RPMI8226 (cell line): ENCODE measurements at places on chromosomes 3 and 15.

DNA sequence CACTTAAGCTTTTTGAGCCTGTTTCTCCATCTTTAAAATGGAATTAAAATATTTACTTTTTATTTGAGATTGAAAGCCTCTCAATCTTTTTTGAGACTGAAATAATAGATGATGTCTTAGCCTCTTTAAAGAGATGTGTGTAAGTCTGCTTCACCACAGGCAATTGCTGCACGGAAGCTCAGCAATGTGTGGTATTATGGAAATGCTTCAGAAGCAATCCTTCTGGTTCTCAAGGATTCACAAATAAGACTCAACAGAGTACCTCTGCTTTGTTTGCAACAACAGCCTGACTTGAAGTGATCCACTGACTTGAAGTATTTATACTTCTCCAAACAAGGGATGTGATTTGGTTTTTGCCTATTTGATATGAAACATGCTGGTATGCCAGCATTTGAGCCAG lies 332.0 kb upstream of the RASGRP1 start:
- no peak for DNase-seq

- no peak for DNase-seq
Observed at GRCh38 chr3:127541320-127541719, 49.2 kb downstream of the TPRA1 start.

GRCh38 chr3:60086811-60087210 lies 1037.0 kb upstream of the CFAP20DC start:
- no peak for DNase-seq

DNA sequence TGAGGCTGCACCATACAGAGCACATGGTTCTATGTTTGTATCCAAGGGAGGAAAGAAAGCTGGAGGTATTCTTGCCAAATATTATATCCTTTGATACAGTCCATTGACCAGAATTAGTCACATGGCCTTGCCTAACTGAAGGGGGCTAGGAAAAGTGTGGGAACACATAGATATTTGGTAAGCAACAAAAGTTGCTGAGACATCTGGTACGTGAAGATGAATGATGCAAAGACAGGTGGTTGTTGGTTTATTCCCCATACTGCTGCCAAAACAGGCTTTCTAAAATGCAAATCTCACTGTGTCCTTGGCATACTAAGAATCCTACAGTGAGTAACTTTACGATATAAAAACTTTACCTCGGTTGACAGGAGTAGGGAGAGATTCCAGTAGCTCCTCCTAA lies 162.2 kb downstream of the VGLL3 start:
- no peak for DNase-seq

- DNase-seq, result peak; percentile 30
Observed at GRCh38 chr15:100335335-100335999, 6.3 kb downstream of the ADAMTS17 start.

- no peak for DNase-seq
Observed at GRCh38 chr15:101255051-101255395, 3.2 kb upstream of the CHSY1 start.

- peak; percentile 71 for DNase-seq
Observed at GRCh38 chr3:12138044-12138443, 20.7 kb downstream of the TIMP4 start.

DNA sequence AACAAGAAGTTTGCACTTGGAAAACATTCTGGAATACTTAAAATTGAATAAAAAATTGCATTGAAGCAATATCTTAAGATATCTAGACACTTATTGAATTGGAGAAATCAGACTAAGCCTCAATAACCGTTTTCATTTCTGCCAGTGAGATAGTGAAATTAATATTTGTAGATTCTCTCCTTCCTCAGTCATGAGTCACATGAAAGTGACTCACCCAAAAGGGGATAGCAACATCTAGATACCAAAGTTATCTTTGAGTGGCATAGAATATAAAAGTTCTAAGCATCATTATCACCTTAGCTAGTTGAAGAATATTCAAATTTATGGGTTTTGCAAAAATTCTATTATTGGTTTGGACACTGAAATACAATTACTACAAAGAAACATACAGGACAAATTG lies 614.8 kb upstream of the ZNF717 start:
- no peak for DNase-seq

DNA sequence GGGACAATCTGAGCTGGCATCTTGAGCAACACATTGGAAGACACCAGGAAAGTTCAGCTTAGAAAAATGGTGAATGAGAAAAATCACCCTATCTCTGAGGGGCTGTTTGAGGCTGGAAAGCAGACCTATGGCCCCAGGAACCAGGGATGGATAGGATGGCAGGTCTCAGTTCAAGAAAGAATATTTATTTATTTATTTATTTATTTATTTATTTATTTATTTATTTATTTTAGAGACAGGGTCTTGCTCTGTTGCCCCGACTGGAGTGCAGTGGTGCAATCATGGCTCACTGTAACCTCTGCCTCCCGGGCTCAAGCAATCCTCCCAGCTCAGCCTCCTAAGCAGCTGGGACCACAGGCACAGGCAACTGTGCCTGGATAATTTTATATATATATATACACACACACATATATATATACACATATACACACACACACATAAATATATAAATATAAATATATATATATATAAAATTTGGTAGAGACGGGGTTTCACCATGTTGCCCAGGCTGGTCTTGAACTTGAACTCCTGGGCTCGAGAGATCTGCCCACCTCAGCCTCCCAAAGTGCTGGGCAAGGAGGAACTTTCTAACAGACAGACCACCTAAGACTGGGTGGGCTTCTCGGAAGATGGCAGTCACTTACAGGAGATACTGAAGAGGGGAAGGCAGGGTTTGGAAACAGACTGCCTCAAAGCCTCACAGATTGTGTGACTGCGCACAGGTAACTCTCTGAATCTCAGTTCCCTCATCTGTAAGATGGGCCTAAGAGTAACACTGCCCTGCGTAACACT lies 29.7 kb downstream of the CCDC13 start:
- no peak for DNase-seq

DNA sequence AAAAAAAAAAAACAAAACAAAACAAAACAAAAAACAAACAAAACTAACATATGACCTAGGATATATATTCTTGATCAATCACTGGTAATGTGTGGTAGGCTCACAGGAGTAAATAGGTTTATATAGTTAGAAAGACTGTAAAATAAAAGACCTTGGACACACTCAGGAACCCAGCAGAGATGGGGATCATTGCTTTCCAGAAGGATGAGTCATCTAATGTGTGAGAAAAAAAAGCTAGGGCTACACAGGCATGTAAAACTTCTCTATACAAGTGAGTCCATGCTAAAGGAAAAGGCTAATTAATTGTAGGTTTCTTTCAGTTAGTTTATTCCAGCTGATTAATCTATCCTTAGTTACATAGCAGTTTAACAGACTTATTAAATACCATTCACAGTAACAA lies 710.3 kb upstream of the ARPP21 start:
- no peak for DNase-seq

DNA sequence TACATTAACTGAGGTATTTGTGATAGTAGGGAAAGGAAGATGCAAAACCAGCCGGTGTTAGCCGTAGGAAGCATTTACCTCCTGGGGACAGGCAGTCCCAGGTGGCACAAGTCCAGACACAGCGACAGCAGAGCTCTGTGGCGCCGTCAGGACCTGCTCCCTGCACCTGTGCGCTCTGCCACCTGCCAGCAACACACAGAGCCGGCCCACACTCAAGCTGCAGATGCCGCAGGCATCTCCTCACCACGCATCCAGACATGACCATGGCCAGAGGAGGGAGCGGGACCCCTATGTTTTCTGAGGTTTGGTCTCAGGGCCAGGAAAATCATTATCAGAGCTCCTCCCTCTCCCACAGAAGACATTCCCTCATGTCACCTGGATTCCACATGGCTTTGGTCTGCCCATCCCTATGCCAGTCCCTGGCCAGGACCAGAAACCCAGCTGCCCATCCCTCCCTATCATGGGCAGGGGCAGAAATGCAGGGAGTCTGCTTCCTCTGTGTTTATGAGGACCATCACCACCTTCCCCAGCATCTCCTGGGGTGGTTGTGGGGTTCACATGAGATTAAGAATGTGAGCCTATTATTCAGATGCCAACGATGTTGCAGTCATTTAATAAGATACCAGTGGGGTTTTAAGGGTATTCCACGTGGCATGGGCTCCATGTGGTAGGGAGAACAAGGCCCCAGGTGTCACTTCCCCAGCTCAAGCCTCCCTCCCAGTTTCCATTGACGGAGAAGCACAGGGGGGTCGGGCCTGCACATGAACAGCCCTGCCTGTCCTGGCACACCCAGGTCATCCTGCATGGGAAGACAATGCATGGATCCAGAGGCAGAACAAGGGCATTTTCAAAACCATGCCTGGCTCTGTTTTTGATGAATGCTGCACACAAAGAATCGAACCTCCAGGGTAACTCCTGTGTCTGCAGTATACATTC lies 251.1 kb downstream of the OCA2 start:
- peak; percentile 49 for DNase-seq
